Upper lobe of right lung (tissue), 1 donor: ENCODE measurements at places on chromosomes 7 and 10. TPM values are rescaled to one million over a fixed set of nuclear protein-coding genes. Genes with fewer than 3 reads are reported as not detected.

PCLO gene
- 5.3 TPM for total RNA-seq

GPR26 gene
- total RNA-seq, result not detected

ZNF783 gene
- total RNA-seq, result 18.8 TPM

SPDYE1 gene
- not detected for total RNA-seq

PRKAG2 gene
- 35.6 TPM for total RNA-seq

TRIP6 gene
- 65.3 TPM for total RNA-seq

RARRES2 gene
- 259 TPM for total RNA-seq

- H3K4me3 ChIP-seq, result no peak overlapping the region
- peaks cover 3% of the 10 kb centered on the region for H3K36me3 ChIP-seq
- H3K4me1 ChIP-seq, result no peaks in the 10 kb centered on the region
- no peaks in the 10 kb centered on the region for H3K27me3 ChIP-seq
These were observed 8.6 kb downstream of the ZNF786 start for GRCh38 chr7:149081914-149082313.

DNA sequence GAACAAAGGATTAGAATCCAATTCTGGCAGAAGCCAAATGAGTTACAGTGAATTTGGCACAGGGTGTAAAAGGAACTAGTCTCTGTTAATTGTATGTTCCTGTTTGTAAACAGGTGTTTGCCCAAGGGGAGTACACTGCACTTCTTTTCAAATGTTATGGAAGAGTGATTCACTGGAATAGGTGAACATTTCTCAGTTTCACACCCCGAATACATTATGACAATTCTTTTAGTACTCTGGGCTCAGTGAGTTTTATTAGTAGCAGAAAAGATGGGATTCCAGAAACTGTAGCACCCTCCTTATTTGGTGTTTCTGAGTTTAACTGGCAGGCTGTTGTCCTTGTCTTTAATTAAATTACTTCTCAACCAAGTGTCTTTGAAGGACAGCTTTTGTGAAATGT, 329.2 kb downstream of the BBS9 start:
- H3K27me3 ChIP-seq, result no peaks in the 10 kb centered on the region
- H3K36me3 ChIP-seq, result no peaks in the 10 kb centered on the region
- DNase-seq, result no peak
- H3K4me3 ChIP-seq, result no peak overlapping the region
- no peak overlapping the region for H3K27ac ChIP-seq

DNA sequence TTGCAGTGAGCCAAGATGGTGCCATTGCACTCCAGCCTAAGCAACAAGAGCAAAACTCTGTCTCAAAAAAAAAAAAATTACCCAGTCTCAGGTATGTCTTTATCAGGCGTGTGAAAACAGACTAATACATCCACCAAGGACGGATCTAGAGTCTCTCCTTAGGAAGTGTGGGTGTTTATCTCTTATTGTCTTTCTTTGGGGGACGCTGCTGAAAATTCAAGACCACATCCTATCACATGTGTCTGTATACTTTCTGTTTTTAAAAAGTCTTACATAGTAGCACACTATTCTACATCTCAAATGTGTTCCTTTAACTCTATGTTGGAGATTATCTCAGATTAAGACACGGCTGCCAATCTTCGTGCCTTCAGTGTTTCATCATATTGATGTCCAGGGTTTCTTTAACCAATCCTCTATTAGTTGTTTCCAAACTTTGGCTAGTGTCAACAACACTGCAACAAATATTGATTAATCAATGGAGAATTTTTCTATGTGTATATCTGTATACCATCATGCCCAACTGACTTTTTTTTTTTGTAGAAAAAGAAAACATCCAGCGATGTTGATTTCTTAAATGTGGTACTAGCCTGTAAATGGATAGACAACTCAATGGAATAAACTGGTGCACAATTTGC, 92.3 kb upstream of the KDM7A start:
- no peak overlapping the region for H3K27ac ChIP-seq
- DNase-seq, result no peak
- H3K27me3 ChIP-seq, result no peaks in the 10 kb centered on the region
- no peaks in the 10 kb centered on the region for H3K36me3 ChIP-seq

DNA sequence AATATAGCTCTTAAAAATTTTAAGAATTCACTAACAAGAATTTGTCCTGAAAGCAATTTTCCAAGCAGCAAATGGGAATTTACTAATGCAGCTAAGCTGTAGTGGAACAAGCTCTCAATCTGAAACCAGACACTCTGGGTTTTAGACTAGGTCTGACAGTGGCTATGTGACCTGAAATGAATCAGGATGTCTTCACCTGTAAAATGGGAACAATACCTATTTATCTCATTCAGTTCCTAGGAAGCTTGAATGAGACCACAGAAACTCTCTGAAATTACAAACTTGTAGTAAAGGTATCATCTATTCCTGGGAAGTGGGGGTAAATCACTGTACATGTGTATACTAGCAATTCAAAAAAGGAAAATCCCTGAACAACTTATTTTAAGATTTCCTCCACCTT, 1.2 kb downstream of the DNAJC2 start:
- H3K36me3 ChIP-seq, result peaks cover 35% of the 10 kb centered on the region
- H3K27me3 ChIP-seq, result no peaks in the 10 kb centered on the region

DNA sequence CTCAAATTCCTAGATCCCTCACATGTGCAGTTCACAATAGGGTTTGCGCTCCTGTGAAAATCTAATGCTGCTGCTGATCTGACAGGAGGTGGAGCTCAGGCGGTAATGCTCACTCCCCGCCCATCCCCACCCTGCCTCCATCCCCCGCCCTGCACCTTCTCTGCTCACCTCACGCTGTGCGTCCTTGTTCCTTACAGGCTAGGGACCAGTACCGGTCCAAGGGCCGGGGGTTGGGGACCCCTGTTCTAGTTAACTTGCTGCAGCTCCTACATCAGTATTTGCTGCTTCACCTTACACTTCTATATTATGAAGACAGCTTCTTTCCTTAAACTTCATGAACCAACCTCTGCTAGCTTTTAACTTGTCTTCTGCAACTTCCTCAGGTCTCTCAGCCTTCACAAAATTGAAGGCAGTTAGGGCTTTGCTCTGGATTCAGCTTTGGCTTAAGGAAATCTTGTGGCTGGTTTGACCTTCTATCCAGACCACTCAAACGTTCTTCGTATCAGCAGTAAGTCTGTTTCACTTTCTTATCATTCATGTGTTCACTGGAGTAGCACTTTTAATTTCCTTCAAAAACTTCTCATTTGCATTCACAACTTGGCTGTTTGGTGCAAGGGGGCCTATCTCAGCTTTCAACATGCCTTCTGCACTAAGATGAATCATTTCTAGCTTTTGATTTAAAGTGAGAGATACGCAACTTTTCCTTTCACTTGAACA, 1.7 kb upstream of the TNKS2 start:
- H3K4me3 ChIP-seq, result peak overlapping the region; percentile 96
- peaks cover 32% of the 10 kb centered on the region for H3K4me1 ChIP-seq
- no peaks in the 10 kb centered on the region for H3K27me3 ChIP-seq
- peak overlapping the region; percentile 94 for H3K27ac ChIP-seq
- peaks cover under 1% of the 10 kb centered on the region for H3K36me3 ChIP-seq

DNA sequence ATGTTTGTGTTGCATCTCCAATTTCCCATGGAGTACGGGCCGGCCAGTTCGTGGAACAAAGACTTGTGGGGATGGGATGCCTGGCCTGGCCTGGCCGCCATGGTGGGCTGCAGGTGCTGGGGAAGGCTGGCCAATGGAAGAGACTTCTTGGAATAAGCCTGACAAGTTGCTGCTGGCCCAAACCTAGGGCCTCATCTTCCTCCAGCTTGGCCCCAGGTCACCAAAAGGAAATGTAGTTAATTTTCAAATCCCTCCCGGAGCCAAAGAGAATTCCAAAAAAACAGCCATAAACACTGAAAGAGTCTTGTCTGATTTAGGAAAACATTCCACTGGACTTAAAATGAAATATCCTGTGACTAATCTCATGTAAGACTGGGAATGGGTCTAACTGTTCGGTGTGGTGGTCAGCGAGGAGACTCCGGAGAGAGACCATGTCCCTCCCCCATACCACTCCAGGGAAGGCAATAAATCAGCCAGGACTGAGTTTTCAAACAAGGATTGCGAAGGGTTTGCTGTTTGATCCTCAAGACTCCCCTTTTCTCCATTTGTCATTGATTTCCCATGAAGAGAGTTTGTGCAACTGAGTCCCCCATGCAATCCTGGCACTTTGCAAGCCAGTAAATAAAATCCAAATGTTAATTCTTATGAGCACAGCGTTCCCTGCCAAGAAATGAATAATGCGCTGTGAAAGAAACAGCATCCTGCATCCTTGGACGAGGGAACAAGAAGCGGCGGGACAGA, 128.7 kb upstream of the HABP2 start:
- no peaks in the 10 kb centered on the region for H3K36me3 ChIP-seq
- DNase-seq, result no peak
- H3K27ac ChIP-seq, result no peak overlapping the region
- H3K4me3 ChIP-seq, result no peak overlapping the region

DNA sequence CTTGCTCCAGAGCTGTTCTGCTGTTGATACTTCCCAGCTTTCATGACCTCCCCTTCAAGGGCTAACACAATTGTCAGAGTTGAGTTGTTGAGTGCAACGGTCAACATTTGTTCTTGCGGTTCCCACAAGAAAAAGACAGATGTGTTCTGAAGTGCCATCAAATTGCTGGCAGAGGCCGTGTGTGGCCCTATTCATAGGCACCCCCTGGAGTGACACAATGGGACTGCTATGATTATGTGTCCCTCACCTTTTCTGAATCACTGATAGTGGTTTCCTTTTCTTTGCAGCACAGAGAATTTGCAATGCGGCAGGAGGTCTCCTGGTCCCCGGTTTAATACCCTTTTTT, 5.8 kb upstream of the IGFBP1 start:
- H3K4me3 ChIP-seq, result no peak overlapping the region
- H3K36me3 ChIP-seq, result no peaks in the 10 kb centered on the region
- DNase-seq, result no peak
- H3K4me1 ChIP-seq, result no peaks in the 10 kb centered on the region

DNA sequence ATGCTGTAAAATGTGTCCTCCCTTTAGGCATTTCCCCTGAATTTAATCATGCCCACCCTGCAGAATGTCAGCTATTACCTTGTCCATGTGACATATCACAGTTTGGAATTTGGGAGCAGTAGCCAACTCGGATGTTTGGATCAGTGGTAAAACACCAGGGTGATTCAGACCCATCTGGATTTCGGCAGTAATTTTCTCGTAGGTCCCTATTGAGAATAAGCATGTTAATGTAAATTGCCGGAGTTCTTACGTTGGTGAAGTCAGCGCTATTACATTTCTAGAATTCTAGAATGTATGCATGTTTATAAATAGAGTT, 44.1 kb downstream of the HGF start:
- no peak for DNase-seq
- H3K27ac ChIP-seq, result no peak overlapping the region
- no peaks in the 10 kb centered on the region for H3K27me3 ChIP-seq
- no peaks in the 10 kb centered on the region for H3K36me3 ChIP-seq
- no peaks in the 10 kb centered on the region for H3K4me1 ChIP-seq
- no peak overlapping the region for H3K4me3 ChIP-seq

- no peak for DNase-seq
- H3K27me3 ChIP-seq, result no peaks in the 10 kb centered on the region
- H3K27ac ChIP-seq, result peak overlapping the region; percentile 81
- H3K36me3 ChIP-seq, result no peaks in the 10 kb centered on the region
These were observed 1.4 kb upstream of the IL6 start for GRCh38 chr7:22725585-22725984.

DNA sequence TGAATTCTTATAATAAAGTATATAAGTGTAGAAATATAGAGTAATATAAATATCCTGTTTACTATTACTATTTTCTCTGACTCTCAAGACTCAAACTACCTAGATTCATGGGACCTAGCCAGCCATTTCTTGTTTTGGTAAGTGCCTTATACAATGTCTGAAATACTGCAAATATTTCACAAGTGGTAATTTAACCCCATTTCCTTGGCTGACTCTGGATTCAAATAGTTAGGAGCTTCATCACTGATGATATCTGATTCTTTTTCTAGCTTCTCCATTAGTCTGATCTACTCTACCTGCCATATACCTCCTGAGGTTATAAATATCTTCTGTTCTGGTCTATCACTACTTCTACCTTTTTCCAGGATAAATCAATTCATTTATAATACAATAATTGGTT, 6.4 kb upstream of the RALA start:
- H3K27me3 ChIP-seq, result no peaks in the 10 kb centered on the region
- no peaks in the 10 kb centered on the region for H3K4me1 ChIP-seq
- H3K27ac ChIP-seq, result no peak overlapping the region
- DNase-seq, result no peak

DNA sequence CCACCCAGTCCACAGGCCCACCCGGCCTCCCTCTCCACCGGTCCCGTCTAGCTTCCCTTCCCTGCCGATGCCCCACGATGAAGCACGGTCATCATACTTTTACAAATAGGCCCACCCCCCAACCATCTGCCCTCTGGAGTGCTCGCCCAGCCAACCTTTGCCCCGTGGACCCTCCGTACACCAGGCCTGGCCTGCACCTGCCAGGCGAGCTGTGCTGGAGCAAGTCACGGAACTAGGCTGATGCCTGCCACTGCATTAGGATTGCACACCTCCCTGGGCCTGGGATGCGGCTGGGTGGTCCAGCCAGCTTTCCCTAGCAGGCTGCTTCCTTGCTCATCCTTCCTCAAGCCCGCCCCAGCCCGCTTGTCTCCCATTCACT, 44.7 kb downstream of the PPIF start:
- H3K4me1 ChIP-seq, result peaks cover 13% of the 10 kb centered on the region
- H3K4me3 ChIP-seq, result no peak overlapping the region
- peaks cover 2% of the 10 kb centered on the region for H3K36me3 ChIP-seq
- no peak overlapping the region for H3K27ac ChIP-seq

DNA sequence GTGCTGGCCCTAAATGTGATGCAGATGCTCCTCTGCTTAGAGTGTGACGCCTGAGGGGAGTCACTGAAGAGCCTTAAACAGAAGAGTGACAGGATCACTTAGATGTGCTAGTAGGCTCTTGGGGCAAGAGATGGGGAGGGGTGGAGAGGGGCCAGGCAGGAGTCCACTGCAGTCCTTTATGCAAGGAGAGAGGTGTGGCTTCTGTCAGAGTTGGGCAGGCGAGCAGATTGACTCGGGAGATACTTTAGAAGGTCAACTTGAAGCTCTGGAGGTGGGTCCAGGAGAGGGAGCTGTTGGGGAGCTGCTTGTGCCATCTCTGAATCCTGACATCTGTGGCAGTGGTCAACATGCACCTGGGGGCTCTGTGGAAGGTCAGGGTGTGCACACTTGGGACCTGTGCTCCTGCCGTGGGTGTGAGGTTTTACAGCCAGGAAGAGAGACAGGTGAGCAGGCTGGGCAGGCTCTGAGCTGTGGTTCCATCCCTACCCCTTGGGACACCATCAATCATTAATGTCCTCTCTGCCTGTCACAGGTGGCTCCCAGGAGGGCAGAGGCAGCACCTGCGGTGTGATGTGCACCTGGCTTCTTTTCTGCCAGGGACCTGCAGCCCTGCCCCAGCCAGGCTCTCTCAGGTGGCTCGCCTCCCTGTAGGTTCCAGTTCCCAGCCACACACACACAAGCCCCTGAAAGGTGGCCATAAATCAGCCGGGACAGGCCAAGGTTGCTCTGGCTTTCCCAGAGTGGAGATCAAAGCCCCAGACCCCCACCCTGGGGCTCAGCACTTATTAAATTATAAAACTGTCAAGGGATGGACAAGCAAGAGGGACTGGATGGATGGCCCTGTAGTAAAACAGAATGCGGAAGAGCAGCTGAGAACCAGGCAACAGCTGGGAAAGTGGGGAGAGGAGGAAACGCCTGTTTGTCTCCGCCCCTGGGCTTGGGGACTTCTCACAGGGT, 14.0 kb downstream of the NEURL1 start:
- no peaks in the 10 kb centered on the region for H3K4me1 ChIP-seq
- no peak overlapping the region for H3K4me3 ChIP-seq
- no peak overlapping the region for H3K27ac ChIP-seq
- H3K36me3 ChIP-seq, result no peaks in the 10 kb centered on the region
- peak; percentile 42 for DNase-seq

- DNase-seq, result no peak
- no peak overlapping the region for H3K4me3 ChIP-seq
- H3K27ac ChIP-seq, result no peak overlapping the region
- peaks cover 45% of the 10 kb centered on the region for H3K27me3 ChIP-seq
- no peaks in the 10 kb centered on the region for H3K36me3 ChIP-seq
These were observed 6.4 kb downstream of the DRGX start for GRCh38 chr10:49389361-49389933.
